Endodermal cell (in vitro differentiated cells): ENCODE measurements at places on chromosomes 6 and 20. TPM values are rescaled to one million over a fixed set of nuclear protein-coding genes. Genes with fewer than 3 reads are reported as not detected.

GRCh38 chr6:149306967-149307366 is 10.5 kb upstream of the TAB2 start:
- DNase-seq: no peak

DNA sequence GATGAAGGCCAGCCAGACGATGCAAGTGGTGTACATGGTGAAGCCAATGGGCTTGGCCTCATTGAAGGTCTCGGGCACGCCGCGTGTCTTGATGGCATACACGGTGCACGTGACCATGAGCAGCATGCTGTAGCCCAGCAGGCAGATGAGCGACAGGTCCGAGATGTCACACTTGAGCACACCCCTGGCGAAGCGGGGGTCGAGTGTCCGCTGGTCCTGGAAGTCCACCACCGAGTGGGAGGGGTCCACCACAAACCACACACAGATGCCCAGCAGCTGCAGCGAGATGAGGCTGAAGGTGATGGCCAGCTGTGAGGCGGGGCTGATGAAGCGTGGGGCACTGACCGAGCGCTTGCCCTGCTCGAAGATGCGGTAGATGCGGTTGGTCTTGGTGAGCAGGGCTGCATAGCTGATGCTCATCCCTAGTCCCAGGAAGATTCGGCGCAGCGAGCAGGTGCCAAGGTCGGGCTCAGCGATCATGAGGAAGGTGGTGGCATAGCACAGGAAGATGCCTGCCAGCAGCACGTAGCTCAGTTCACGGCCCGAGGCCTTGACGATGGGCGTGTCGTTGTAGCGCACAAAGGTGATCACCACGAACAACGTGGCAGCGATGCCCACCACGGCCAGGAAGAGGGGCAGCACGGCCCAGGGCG is 110.1 kb downstream of the GRM4 start:
- no peak for DNase-seq

Gene LINC00237
- not detected in 3 replicates for total RNA-seq

- no peak for DNase-seq
Observed at GRCh38 chr20:40942006-40942405, 86.6 kb upstream of the TOP1 start.

DNA sequence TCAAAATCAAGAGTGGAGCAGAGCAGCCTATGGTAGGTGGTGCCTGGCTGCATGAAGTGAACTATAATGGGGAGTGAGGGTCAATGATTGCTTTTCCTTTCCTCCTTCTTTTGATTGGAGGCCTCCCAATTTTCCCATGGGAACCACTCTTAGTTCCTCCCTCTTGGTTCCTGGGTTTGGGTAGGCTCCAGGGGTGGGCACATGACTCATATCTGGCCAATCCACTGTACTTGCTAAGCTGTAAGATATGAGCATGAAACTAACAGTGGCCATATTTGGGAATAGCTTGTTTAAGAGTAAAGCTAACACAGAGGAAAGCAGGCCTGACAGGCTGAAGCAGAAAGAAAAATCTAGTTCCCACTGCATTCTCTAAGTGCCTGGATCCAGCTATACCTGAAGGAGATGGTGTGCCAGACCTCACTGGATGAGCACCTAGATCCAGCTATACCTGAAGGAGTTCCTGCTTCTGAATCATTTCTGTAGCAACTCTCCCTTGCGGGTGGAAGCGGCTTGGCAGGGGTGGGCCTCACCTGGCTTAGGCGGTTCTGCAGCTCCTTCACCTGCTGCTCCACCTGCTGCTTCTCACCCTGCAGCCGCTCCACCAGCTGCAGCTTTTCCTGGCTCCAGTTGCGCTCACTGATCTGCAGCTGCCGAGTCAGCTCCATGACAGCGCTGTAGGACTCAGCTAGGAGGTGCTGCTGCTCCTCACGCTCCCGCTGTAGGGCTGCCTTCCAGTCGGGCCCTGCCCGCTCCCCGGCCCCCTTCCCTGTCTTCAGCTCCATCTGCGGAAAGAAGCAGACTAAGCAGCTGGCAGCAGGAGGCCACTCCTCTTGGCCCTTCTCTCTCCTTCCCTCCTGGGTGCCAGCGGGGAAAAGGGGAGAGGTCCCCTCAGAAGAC is 29.0 kb upstream of the DSN1 start:
- no peak for DNase-seq

DNA sequence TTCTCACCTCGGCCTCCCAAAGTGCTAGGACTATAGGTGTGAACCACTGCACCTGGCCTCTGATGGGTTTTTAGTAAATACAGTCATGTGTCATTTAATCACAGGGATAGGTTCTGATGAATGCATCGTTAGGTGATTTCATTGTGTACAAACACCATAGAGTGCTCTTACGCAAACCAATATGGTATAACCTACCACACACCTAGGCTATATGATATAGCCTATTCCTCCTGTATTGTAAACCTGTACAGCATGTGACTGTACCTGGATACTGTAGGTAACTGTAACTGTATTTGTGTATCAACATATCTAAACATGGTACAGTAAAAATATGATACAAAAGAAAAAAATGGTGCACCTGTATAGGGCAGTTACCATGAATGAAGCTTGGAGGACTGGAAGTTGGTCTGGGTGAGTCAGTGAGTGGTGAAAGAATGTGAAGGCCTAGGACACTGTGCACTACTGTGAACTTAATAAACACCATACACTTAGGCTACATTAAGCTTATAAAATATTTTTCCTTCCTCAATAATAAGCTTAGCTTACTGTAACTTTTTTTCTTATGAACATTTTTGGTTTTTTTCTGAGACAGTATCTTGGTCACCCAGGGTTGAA is 10.0 kb downstream of the BICRAL start:
- no peak for DNase-seq

DNA sequence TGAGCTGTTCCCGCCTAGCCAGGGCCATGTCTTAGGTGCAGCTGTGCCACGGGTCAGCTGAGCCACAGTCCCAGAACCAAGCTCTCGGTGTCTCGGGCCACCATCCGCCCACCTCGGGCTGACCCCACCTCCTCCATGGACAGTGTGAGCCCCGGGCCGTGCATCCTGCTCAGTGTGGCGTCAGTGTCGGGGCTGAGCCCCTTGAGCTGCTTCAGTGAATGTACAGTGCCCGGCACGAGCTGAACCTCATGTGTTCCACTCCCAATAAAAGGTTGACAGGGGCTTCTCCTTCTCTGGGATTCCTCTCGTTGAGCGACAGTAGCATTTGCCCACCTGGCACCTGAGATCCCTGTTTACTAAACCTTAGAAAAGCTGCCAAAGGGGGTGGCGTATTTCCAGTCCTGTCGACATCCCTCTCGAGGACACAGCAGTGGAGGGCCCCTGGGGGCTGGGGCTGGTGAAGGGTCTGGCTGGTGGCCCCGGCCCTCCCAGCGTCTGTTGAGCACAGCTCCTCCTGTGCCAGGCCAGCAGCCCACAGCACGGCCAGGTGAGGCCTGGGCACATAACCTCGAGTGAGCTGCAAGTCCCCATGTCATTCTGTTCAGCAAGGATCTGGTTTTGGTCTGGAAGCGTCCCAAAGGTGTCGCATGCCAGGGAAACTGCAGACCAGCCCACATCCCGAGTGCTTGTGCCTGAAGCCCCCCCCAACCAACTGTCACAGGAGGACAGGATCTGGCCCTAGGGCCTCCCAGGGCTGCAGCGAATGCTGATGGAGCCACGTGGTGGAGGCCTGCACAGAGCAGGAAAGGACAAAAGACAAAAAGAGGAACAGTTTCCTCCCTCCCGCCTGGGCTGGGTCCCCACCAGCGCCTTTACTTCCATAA is 21.2 kb upstream of the PYGB start:
- DNase-seq: no peak

GRCh38 chr6:52394251-52394666 is 25.9 kb upstream of the EFHC1 start:
- DNase-seq: no peak

DNA sequence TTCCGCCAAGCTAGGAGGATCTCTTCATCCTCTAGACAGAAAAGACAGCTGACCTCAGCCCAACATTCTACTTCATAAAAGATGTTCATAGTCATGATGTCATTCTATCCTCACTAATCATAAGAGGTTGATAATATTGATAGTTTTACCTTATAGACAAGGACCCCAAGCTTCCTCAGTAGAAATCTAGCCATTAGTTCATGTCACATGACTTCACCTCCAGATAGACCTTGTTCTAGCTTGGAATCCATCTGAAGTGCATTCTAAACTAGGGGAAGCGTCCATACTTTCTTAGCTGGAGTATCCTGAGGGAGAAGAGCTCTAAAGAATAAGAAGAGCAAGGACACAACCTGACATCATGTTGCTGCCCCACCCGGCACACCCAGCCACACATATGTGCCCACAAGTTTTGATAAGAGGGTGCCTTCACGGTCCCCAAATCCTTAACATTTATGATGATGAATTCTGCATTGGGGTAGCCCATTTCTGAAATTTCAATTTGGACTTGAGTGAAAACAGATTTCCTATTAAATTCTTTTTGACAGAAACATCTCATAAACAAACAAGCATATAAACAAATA is 292.5 kb upstream of the STXBP5 start:
- no peak for DNase-seq

- DNase-seq: no peak
Observed at GRCh38 chr6:39388606-39389483, 66.3 kb upstream of the KCNK16 start.

Gene ROMO1
- total RNA-seq: 194 and 214 TPM in 2 replicates

Gene GCM1
- total RNA-seq: not detected in 2 replicates

- DNase-seq: no peak
Observed at GRCh38 chr6:110720066-110720465, 95.2 kb downstream of the CDK19 start.

DNA sequence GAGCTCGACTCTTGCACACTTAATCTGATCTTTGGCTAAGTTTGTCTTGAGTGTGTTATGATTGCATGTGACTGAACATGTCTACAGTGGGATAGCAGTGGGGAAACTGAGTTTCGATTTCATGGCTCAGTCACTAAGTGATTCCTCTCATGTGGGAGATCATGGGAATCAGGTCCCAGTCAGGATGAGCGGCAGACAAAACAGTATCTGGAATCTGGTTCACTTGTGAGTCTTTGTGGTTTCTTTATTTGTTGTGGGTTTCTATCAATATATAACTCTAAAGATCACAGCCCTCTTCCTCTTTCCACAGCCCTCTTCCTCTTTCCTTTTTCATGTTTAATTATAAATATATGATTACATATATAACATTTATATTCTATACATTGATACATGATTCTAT is 4.0 kb downstream of the RPP21 start:
- no peak for DNase-seq

Gene TUBB2B
- total RNA-seq: 253 and 276 TPM in 2 replicates

DNA sequence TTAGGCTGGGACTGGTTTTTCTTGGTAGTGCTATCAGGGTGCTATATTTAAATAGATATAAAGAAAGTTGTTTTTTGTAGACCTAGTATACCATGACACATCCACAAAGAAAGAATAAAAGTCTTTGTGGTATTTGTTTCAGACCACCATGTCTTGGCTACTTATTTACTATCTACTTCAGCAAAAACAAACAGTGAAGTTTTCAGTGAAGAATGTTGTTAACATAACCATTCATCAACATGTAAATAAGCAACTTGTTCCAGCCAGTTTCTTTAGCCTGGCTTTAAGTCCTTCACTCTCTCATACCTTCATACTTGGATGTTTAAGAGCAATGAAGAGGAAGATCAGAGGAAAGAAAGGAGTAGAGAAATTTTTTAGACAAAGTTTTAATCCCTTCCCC is 624.1 kb downstream of the CD109 start:
- DNase-seq: no peak

- peak; percentile 99 for DNase-seq
Observed at GRCh38 chr6:3118353-3119039, at the start of gene BPHL. Gene BPHL (plus strand): TSS chr6:3118711. CDS start chr6:3118741, 30 bp downstream.

- peak; percentile 73 for DNase-seq
Observed at GRCh38 chr6:39887692-39888450, 46.4 kb downstream of the MOCS1 start.

DNA sequence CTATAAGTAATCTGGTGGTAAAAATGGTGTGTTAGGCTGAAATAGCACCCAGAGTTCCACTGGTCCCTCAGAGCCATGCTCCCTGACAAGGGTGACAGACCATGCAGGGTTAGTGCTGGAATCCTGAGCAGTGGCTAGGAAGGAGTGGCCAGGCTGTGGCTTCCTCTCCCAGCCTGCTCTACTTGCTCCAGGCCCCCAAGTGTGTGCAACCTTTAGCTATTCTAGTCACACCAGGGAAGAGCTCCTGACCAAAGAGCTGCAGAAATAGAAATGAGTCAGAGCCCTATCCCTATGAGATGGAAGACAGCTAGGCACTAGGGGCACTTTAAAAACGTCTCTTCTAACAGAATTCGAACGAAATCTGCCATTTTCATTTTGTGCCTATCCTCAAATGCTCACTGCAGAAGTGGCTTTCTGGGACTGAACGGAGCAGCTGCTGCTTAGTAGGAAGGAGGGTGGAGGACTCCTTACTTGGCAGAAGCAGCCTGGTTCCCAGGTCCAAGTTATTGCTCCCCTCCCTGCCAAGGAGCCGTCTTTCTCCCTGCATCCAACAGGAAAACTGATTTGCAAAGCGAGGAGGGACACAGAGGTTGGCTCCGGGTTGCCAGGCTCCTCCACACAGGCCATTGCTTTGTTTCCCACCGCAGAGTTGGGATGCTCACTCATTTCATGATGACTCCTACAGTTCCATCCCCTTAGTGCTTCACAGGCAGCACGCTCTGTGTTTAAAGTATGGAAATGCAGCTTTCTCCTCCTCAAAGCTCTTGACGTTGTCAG is 754.5 kb downstream of the C6orf118 start:
- no peak for DNase-seq

DNA sequence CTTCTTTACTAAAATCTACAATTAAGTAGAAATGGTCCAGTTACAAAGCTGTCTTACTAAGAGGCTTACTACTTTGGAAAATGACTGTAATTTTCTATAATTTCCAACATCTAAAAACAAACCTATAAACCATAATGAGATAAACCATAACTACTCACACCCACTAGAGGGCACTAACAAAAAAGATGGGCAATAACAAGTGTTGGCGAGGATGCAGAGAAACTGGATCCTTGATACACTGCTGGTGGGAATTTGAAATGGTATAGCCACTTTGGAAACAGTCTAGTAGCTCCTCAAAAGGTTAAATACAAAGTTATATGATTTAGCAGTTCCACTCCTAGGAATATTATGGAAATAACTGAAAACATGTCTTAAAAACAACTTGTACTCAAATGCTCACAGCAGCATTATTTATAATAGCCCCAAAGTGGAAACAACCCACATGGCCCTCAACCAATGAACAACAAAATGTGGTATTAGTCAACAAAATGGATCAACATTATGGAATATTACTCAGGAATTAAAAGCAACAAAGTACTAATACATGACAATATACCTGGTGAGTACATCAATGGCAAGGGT is 50.6 kb downstream of the GJA10 start:
- no peak for DNase-seq

GRCh38 chr6:39905640-39905975 is 28.7 kb downstream of the MOCS1 start:
- DNase-seq: no peak

Gene UBE2J1
- 16.4 to 23.1 TPM (median 21.9 TPM) in 3 replicates for total RNA-seq
